ENCODE measurements at places on chromosomes 3 and 15.

DNA sequence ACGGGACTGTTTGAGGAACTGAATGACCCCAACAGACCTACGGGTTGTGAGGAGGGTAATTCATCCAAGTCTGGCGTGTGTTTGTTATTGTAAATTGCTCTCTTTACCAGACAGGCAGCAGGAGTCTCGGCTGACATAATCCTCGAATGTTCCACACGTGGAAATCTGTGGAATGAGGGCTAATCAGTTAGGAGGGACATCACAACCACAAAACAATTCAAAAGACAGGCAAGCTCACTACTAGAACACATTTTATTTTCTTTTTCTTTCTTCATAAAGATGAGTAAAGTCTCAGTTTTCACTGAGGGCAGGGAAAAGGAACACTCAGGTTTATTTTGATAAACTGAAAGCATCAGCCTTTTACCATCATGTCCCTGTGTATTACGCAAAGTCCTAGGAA is 53.8 kb downstream of the GRK7 start:
- no peak for DNase-seq

DNA sequence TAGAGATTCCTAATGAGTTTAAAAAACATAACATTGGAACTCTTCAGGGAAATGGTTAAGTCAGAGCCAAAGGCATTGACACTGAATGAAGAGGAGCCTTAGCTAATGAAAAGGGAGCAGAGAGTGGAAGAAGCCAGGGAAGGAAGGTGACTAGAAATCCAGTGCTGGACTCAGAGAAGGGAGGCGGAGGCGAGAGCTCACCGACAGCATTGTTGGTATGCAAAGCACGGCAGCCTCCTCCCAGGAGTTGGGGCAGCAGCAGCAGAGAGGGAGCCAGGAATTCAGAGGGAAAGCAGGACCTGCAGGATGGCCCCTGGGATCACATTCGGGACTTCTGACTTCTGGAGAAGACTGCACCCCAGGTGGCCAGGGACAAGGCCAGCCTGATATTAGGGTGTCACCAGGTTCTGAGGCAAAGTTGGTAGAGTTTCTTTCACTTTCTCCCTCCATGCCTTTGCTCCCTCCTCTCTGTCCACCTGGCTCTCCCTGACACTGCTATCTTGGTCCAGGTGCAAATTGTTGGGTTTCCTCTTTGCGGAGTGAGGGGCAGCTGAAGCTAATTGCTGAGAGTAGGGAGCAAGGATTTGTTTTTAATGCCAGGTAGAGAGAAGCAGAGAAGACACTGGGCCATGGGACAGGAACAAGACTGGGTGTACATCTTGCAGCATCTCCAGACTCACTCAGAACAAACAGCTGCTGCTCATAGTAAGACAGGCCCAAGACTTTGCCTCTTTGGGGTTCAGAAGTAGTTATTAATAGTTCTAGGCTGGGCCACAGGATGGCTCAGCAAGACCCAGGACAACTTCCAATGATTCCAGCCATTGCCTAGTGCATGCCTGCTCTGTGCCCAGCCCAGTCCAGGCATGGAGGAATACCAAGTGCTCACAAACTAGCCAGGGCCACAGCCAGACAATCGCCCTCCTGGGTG is 157.9 kb downstream of the TLE3 start:
- DNase-seq, result no peak

DNA sequence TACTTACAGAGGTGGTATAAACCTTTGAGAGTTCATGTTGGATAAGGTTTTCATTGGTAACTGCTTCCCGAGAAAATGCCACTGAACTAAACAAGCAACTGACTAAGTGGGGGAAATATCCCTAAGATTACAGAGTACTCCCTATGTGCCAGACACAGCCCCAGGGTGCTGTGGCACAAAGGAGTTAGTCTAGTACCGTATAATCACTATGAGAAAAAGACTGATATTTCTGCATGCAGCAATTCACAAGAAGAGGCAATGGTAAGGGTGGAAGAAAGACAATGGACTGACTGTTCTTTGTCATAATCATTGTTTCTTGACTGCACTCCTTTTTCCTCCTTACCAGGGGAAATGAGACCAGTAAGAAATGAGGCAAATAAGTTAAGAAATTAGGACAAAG is 20.0 kb upstream of the SLC25A26 start:
- DNase-seq, result no peak

GRCh38 chr3:54307566-54308180 is 185.3 kb downstream of the CACNA2D3 start:
- no peak for DNase-seq

GRCh38 chr15:51731549-51732267 is 5.7 kb downstream of the LYSMD2 start:
- DNase-seq, result no peak

GRCh38 chr15:101126618-101127505 is 125.0 kb downstream of the CHSY1 start:
- DNase-seq, result no peak

DNA sequence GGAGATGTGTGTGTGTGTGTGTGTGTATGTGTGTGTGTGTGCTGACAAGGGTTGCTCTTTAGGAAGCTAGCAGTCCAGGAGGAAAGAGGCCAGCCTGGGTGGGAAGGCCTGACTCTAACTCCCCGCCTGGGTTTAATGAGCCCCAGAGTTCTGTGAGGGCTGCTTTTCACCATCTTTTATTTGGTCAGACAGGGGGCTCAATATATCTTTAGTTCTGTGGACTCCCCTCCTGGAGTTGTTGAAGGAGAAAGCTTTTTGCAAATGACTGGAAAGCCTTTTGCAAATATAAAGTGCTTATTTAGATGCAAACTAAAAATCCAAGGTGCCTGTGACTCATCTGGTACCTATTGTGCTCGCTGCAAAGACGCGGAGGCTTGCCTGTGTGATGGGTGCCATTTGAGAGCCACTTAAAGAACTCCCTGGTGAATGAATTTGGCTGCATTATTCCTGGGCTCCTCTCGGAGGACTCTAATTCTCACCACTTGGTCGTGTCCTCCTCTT is 24.5 kb downstream of the DRD3 start:
- no peak for DNase-seq

- no peak for DNase-seq
Measured at GRCh38 chr3:24680214-24680967, 185.7 kb upstream of the THRB start.

- DNase-seq, result no peak
Measured at GRCh38 chr3:125143982-125144652, 68.4 kb downstream of the SLC12A8 start.

DNA sequence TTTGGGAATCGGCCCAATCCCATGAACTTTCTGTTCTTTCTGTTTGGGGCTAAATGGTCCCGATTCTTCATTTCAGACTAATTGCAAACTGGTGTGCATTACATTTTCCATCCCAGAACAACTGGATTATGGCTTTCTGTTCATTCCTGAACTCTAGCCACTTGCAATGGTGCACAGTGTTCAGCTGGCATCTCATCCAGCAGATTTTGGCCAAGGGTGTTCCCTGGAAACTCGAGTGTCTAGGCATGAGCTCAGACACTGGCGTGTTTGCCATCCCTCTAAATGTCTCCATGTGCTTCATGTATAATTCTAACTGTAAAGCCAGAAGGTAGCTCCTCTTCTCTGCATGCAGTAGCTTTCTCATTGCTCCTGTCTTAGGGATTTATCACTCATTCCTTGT is 97.1 kb upstream of the MYZAP start:
- DNase-seq, result no peak

GRCh38 chr3:50470658-50471057 is 32.8 kb downstream of the CACNA2D2 start:
- no peak for DNase-seq

GRCh38 chr3:61908382-61908781 is 347.0 kb downstream of the PTPRG start:
- peak; percentile 24 for DNase-seq

DNA sequence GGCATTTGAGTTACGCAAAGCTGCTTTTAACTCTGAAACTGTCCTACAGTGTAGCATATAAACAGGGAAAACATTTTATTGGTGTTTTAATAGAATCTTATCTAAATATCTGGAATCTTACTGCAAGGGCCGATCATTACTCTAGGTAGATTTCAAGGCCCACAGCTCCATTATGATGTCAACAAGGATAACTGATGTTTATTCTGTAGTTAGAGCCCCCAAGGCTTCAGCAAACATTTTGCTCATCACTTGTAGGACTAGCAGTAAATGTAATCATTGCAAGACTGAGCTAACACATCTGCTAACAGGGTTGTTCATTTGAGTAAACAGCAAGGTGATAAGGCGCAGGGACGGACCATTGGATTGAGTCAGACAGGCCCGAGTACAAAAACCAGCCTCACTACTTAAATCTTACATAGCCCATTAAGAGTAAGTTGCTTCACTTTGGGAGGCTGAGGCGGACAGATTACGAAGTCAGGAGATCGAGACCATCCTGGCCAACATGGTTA is 332.5 kb upstream of the TPRG1 start:
- no peak for DNase-seq

- DNase-seq, result peak; percentile 61
Measured at GRCh38 chr3:33299395-33300081, 22.3 kb downstream of the FBXL2 start.

- DNase-seq, result no peak
Measured at GRCh38 chr3:99559196-99559595, 79.2 kb upstream of the COL8A1 start.

GRCh38 chr3:121855555-121855954 is 20.5 kb downstream of the EAF2 start:
- DNase-seq, result no peak

GRCh38 chr3:149377408-149378364 is at the start of gene TM4SF1:
TM4SF1 (minus strand) TSS chr3:149377649; CDS start chr3:149377547, 102 bp downstream.
- DNase-seq, result no peak

DNA sequence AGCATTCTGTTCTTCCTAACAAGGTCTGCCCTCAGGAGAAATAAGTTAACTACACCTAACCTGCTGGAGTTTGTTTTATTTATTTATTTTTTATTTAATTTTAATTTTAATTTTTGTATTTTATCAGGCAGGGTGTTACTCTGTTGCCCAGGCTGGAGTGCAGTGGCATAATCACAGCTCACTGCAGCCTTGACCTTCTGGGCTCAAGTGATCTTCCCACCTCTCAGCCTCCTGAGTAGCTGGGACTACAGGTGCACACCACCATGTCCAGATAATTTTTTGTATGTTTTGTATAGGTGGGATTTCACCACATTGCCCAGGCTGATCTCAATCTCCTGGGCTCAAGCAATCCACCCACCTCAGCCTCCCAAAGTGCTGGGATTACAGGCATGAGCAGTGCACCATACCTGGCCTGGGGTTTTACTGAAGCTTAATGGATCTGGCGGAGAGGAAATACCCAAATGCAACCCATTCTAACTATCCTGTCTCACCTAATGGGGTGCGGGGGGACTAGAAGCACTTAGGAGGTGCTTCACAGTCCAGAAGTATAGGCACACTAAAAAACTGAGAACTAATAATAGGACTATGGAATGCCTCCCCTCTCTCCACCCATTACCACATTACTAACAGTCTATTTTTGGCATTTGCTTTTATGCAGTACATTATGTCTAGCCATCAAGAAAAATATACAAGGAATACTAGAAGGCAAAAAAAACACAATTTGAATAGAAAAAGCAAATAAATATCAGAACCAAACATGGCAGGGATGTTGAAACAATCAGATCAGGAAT is 61.4 kb downstream of the TTBK2 start:
- DNase-seq, result no peak

DNA sequence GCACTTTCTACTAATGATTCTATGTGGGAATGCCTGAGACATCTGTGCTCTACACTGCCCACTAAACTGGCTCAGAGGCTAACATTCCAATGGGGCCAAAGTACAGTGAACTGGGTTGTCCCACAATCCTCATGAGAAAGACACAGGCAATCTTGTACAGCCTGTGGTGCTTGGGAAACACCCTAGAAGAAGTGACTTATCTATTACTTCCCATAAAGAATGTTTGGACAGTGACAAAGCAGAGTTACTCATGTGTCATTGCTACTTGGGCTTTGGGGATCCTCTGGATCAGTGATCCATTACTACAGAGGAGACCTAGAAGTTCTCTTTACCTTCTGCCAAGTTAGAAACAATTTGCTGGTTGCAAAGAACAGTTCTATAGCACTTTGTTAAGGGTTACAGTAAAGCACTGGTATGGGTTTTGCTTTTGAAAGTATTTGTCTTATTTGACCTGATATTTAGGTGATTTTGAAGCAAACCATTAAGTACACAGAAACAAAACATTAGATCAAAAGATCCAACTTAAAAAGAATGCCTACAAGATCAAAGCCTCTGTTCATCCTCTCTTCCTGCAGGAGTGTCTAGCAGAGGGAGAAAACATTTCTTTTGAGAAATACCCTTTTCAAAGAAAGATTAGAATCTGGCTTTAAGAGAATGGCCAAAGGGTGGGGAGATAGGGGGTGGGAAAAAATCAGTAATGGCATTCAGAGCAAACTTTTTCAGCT is 75.8 kb downstream of the CTNNB1 start:
- peak; percentile 39 for DNase-seq

- no peak for DNase-seq
Measured at GRCh38 chr15:77921664-77922063, 155.8 kb downstream of the TBC1D2B start.

DNA sequence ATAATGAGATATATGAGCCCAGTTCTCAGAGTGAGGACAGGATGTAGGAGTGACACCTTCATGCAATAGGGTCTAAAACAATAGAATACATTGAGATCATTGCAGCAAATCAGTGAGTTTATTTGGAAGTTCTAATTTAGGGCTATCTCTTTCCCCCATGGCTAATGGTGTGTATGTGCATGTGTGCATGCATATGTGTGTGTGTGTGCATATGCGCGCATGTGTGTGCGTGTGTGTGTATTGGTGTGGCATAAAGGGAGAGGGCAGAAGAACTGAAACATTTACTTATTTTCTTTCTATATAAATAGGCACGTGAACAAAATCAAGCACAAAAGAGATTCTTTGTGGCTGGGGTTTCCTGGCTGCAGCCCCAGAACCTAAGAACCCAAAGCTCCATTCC is 115.7 kb upstream of the VEPH1 start:
- no peak for DNase-seq

DNA sequence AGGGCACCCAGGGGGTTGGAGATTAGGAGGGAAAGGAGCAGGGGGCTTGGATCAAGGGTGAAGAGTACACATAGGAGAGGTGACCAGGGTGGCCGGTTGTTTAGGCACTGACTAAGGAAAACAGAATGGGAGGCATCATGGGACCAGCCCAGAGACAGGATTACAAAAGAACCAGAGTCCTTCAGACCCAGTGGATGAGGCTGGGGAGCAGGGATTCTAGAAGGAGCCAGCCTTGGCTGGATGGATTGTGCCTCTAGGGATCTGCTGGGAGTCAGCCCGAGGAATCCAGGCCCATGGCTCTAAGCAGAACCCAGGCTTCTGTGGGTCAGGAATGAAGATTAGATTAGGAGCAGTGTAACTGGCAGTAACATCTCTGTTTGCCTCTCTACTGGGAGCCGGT is 98.6 kb downstream of the ARNT2 start:
- no peak for DNase-seq

- DNase-seq, result no peak
Measured at GRCh38 chr3:178109691-178110090, 426.5 kb upstream of the KCNMB2 start.

- peak; percentile 6 for DNase-seq
Measured at GRCh38 chr3:14523792-14524191, 16.4 kb downstream of the GRIP2 start.
